ENCODE measurements at places on chromosomes 3 and 15.

GRCh38 chr3:81472600-81473362 is 288.7 kb downstream of the GBE1 start:
- no peak for DNase-seq

GRCh38 chr15:78679089-78679511 is 38.1 kb upstream of the CHRNB4 start:
- DNase-seq: no peak

- no peak for DNase-seq
Observed at GRCh38 chr3:77943598-77943997, 903.7 kb downstream of the ROBO2 start.

DNA sequence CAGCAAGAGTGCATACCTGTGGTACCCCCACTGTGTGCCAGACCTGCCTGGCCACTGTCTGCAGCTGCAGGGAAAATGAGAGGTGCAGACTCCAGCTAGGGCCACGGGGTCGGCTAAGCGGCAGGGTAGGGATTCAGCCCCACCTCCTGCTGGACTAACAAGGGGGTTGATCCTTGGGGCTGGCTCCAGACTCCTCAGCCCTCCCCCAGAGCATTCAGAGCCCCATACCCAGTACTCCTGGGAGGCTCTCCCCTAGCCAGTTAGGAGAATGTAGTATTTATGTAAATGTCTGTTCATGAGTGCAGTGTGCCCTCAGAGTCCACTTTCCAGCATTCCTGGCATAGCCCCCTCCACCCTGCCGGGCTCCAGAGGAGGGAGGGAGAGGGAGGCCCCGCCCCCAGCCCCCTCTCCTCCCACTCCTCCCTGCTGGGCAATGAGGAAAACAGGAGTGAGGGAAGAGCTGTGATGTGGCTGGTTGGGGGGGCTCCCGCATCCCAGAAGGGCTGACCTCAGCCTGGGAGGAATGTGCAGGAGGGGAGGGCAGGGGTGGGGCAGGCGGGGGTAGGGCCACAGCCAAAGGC is 4.5 kb upstream of the SEMA3B start:
- DNase-seq: no peak

GRCh38 chr3:139771331-139771730 is 93.6 kb upstream of the NMNAT3 start:
- DNase-seq: no peak

- no peak for DNase-seq
Observed at GRCh38 chr15:36658898-36659639, 79.6 kb downstream of the CDIN1 start.

Measured in stimulated activated CD4-positive, alpha-beta T cell treated with anti-CD3 and anti-CD28 coated beads, Interleukin-12 subunit alpha, Interleukin-12 subunit beta, amount 100 ng/mL, for 48 hours (primary cell).